T47D (cell line): ENCODE measurements at places on chromosomes 7 and 10.

GRCh38 chr7:77426521-77427051 lies 10.4 kb upstream of the GSAP start:
- no peak for DNase-seq

DNA sequence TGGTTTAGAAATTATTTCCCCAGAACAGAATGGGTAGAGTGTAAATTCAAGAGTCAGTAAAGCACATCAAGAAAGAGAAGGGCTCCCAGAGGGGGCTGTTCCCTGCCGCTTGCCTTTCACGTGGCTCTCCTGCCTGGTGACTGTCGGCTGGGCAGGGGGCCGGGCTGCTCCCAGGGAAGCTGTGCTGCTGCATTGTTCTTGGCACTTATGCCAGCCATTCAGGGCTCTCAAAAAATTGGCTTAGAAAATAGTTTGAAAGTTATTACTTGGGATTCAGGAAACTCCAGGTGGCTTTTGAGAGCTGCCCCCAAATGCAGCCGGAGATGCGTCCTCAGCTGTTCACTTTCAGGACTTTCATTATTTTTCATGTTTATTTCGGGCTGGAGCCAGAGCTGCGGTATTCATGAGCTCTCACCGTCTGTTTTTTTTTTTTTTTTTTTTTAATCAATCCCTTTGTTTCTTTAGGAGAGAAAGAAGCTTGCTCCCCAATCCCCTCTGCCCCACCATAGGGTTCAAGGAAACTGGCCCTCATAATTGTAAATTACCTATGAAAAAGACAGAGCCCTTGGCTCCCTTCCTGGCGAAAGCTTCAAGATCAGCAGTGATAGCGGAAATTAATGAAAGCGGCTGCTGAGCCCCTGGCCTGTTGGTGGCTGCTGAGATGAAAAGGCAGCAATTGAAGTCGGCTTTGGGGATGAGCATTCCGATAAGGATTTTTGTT lies 94.1 kb downstream of the SORCS3 start:
- no peak for DNase-seq

DNA sequence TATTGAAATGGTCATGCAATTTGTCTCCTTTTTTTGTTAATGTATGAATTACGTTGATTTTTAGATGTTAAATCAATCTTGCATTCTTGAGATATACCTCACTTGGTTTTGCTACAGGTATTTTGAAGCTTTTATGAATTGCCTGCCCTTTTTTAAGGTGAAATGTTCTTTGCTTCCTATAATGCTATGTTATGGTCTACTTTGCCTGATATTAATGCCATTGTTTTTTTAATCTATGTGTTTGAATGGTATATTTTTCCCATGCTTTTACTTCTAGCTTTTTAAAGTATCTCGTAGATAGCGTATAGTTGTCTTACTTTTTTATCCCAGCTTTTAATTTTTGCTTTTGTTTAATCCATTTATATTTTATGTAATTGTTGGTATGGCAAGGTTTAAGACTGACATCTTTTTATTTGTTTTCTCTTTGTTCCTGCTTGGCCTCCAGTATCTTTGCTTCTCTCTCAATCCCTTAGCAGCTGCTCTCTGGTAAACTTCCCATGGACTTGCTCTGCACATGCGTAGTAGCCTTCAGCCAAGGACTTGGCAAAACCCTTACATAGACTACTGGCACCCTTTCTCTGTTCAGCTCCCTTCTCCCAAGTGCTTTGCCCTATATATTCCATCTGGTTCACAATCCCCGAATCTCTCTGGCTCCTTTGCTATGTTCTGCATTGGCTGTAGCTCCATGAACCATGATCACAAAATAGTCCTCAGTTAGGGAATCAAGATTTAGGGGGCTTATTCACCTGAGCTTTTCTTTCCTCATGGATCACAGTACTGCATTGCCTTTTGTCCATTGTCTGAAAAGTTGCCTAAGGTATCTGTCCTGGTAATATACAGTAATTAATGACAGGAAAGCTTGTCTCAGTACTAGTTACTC lies 8.4 kb downstream of the TRIM24 start:
- DNase-seq: no peak

DNA sequence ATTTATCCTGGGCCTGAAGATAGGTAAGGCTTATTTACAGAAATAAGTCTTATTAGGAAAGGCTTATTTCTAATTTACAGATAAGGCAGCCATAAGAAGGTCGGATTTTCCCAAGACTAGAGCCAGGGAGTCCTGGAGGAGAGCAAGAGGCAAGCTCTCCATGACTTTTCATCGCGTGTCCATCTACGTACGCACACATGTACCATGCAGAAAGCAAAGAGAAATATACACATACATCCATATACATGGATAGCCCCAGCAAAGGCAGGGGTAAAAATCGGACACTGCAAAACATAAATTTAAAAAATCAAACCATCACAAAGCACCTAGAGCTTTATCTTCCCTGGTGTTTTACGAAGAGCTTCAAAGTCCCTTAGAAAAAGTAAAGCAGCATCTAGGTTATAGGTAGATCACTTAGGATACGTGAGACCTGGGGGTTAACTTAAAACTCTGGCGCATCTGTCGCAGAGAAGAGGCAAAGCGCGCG lies 25.8 kb upstream of the ZRANB1 start:
- DNase-seq: no peak

DNA sequence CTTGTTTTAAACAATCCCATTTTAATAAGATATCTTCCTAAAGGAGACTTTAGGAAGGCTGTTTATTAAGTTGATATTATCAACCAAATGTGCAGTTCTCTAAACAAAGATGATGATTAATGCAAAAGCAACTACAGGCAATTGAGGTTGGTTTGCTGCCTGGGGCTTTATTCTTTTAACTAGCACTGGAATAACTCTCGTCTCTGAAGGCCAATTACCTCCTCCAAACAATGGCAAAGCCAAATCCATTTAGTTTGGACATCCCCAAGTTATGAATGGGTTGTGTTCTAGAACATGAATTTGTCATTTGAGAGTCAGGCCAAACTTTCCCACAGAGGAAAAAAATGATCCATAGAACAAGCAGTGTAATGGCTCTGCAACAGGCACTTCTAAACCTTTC lies 114.1 kb downstream of the SLC16A9 start:
- DNase-seq: no peak

GRCh38 chr10:77006836-77007511 lies 630.6 kb downstream of the KCNMA1 start:
- no peak for DNase-seq

GRCh38 chr10:110852255-110852896 lies 19.4 kb upstream of the PDCD4 start:
- DNase-seq: peak; percentile 75

GRCh38 chr10:112967200-112967599 lies 17.2 kb downstream of the TCF7L2 start:
- DNase-seq: no peak

GRCh38 chr7:84633-85020 lies 107.7 kb upstream of the FAM20C start:
- DNase-seq: no peak

GRCh38 chr7:13028825-13029099 lies 341.3 kb downstream of the ARL4A start:
- no peak for DNase-seq

GRCh38 chr7:77199013-77199966 lies at the start of gene FGL2:
FGL2 (minus strand) TSS chr7:77199819; CDS start chr7:77199793, 26 bp downstream.
- no peak for DNase-seq

DNA sequence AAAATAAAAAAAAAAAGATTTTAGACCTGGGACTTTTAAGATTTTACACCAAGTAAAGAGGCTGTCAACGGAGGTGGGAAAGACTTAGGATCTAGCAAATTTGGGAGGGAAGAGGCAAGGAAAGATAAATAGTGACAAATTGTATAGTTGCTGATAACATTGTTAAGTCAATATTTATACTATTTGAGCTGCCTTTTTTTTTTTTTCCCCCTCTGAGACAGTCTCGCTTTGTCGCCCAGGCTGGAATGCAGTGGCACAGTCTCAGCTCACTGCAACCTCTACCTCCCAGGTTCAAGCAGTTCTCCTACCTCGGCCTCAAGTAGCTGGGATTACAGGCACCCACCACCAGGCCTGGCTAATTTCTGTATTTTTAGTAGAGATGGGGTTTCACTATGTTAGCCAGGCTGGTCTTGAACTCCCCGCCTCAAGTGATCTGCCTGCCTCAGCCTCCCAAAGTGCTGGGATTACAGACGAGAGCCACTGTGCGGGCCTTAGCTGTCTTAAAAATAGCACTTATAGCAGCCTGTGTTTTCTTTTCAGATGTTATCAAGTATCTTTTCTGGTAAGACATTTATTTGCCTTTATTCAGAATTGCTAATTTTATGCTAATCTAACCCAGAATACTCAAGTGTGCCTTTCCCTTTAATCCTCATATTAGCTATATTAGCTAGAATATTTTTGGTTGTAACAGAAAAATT lies 94.5 kb downstream of the MMRN2 start:
- no peak for DNase-seq

DNA sequence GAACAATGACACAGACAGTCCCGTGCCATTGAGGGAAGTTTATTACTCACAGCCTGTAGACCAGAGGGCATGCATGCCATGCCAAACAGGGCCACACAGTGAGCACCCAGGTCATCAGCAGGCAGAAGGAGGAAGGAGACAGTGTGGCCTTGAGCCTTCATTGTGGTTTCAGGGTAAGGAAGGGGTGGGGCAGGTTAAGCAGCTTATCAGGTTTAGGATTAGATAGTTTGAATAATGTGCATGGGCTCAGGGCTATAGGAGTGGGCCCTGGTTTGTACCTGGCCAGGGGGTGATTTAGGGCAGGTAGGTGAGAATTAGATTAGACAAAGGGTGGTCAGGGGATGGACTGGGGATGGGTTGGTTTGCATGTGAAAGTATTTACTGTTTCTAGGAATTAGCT lies 67.9 kb downstream of the ADCY1 start:
- no peak for DNase-seq

DNA sequence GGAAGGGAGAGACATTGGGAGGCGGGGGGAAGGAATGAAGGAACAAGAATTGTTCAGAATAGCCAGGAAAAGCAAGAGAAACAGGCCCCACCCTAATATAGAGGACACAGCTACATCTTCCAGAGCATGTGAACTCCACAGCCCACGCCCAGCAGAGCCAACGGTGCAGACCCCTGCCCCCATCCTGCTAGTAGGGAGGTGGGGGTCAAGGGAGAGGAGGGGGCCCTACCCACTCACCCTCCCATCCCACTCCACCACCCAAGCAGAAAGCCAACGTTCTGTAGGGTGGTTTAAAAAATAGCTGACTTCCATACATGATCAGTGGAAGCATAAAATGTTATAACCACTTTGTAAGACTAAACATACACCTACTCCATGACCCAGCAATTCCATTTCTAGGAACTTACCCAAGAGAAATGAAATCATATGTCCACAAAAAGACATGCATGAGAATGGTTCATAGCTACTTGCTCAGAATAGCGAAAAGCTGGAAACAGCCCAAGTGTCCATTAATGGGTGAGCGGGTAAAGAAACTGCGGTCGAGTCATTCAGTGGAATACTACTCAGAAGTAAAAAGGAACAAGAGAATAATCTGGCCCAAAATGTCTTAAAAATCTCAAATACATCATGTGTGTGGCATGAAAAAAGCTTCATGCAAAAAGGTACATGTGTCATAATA lies 31.8 kb downstream of the CTBP2 start:
- DNase-seq: no peak

DNA sequence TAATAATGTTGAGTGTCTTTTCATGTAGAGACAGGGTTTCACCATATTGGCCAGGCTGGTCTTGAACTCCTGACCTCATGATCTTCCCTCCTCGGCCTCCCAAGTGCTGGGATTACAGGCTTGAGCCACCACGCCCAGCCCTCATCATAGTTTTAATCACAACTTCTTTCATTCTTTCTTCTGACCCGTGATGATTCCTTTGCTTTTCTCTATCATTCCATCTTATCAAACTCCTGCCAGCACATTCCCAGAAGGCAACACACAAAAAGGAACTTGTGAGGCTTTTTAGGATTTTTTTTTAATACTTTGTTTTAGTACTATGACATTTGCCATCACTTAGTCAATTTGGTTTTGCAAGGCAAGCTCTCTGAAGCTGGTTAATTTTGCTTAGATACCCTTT lies 77.5 kb upstream of the MEOX2 start:
- no peak for DNase-seq

GRCh38 chr10:62745581-62745980 lies 58.9 kb upstream of the ADO start:
- no peak for DNase-seq

DNA sequence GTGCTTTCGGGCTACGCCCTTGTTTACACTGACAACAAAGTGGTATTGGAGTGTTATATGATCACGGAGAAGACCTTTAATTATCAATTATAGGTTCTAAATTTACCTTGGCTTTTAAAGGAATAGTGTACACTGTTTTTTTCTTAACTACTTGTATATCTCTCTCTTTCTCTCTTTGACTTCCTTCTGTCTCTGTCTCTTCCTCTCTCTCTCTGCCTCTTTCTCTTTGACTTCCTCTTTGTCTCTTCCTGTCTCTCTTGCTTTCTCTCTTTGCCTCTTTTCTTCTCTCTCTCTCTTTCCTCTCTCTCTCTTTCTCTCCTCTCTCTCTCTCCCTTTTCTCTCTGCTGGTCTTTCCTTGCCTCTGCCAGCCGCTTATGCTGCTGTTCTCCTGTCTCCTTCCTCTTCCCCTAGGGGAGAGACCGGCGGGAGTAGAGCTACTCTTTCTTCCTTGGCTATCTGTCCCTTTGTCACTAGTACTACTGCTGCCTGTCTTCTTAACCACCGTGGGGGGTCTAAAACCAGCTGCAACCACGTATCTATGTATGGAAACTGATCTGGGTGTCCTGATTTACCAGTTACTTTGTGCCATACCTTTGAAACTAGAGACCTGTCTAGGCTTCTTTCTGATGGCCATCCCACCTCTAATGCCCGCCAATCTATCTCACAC lies 36.9 kb upstream of the GSDME start:
- DNase-seq: no peak

DNA sequence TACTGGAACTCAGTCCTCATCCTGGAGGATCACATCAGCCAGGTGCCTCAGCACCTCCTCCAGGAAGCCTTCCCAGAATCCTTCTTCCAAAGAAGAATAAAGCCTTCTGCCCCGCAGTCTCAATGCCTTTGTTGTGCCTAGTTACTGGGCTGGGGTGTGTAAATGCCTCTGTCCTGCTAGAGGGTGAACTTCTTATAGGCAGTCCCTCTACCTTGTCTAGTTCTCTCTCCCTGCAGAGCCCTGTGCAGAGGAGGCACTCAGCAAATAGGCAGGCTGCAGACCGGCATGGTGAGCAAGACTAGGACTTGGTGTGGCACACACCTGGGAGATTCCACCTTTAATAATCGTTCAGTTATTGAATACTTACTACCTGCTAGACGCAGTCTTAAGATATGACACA lies 104.7 kb upstream of the PCBD1 start:
- DNase-seq: no peak

DNA sequence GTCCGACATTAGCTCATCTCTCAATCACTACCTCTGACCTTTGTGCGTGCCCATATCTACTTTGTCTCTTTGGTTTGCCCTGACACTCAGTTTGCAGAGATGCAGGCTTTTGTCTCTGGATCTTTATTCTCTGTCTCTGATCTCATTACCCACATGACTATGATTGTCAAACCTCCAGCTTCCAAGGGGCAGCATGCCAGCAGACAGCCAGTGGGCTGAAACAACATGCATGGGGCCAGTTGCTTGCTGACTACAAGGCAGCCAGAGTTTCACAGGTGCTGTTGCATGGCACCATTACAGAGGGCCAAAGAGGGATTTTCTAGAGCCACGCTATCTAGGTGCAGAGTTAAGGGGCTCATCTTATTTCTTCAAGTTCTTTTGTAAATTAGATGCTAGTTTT lies 146.2 kb downstream of the SPAG6 start:
- DNase-seq: no peak
